ENCODE measurements at places on chromosomes 7 and 10.

GRCh38 chr10:87739703-87740102, 78.3 kb downstream of the ATAD1 start:
- DNase-seq, result no peak

GRCh38 chr7:50920031-50920635, 137.4 kb upstream of the GRB10 start:
- DNase-seq, result no peak

- no peak for DNase-seq
These were observed 30.9 kb upstream of the SLC16A12 start for GRCh38 chr10:89566095-89566950.

GRCh38 chr7:45182856-45183710, 25.5 kb downstream of the RAMP3 start:
- DNase-seq, result no peak

DNA sequence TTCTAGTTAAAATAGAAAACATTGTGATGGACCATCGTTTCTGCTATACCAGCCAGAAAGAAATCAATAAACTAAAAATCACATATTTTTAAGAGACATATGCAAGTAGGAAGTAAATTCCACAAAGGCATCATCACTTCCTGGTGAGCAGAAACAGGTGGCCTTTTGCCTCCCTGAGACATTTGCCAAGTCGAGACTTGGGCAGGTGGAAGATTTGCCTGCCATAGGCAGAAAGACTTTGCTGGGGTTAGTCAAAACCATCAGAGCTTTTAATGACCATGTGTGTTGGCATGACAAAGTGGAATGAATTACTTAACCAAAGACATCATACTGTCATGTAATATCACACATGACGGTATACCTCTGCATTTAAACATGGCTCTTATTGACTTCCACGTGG, 66.0 kb upstream of the FGL2 start:
- no peak for DNase-seq
